ENCODE measurements at places on chromosomes 13 and 19. TPM values are rescaled to one million over a fixed set of nuclear protein-coding genes. Genes with fewer than 3 reads are reported as not detected.

Gene CERS1
- total RNA-seq: 5.1 TPM

Gene TTYH1
- total RNA-seq: 0.27 TPM

Gene PABPC3
- total RNA-seq: 0.10 TPM

Gene BEST2
- not detected for total RNA-seq

Gene CYP2A7
- not detected for total RNA-seq

Gene ZNF850
- total RNA-seq: 0.68 TPM

Gene ZNF121
- 4.2 TPM for total RNA-seq

Gene TMIGD2
- not detected for total RNA-seq

Gene CABP5
- total RNA-seq: not detected

Gene ATP8B3
- 3.1 TPM for total RNA-seq

Gene ZSWIM9
- 7.2 TPM for total RNA-seq

Gene PDCD5
- total RNA-seq: 439 TPM

Gene TSEN34
- 133 TPM for total RNA-seq

Gene FKRP
- 16.7 TPM for total RNA-seq

Gene RGS9BP
- total RNA-seq: 0.35 TPM

Gene OXGR1
- total RNA-seq: not detected

Gene ZNF324B
- total RNA-seq: 7.3 TPM

Gene GPALPP1
- total RNA-seq: 10.5 TPM

Gene TDRD12
- 0.08 TPM for total RNA-seq

Gene SIGLECL1
- not detected for total RNA-seq
